ENCODE measurements at places on chromosomes 4 and X.

DNA sequence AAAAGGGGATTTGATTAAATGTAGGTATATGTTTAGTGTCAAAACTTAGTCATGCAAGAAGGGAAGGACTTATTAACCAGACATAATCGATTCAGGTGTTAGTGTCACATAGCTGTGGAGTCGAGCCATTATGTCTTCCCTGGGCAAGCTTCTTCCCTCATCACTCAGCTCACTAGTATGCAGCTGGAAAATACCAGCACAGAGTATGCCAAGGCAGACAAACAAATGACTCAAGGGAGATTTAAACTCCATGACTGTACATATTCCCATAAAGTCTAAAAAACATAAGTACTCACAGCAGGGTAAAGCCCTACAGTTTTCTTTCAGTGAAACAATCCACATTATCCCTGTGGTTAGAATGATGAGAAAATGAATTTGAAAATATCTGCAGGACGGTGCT, 304.5 kb downstream of the CBLL2 start:
- DNase-seq = peak; percentile 43

GRCh38 chr4:25487155-25487554, 110.1 kb downstream of the ANAPC4 start:
- no peak for DNase-seq

DNA sequence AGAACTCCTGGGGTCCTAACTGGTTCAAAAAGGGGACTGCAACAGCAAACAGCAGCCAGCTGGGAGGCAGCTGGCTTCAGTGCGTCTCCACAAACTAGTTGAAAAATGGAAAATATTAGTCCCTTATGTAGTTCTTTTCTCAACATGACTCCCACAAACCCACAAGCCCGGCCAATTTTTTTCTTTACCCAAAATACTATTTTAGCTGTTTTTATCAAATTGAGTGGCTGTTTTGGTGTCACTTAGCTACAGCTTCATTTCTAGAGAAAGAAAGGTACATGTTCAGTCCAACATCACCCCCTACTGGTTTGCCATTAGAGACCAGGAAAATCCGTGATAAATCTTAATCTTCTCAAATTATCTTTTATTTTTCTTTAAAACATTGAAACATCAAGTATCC, 97.2 kb downstream of the GUCY2F start:
- no peak for DNase-seq

DNA sequence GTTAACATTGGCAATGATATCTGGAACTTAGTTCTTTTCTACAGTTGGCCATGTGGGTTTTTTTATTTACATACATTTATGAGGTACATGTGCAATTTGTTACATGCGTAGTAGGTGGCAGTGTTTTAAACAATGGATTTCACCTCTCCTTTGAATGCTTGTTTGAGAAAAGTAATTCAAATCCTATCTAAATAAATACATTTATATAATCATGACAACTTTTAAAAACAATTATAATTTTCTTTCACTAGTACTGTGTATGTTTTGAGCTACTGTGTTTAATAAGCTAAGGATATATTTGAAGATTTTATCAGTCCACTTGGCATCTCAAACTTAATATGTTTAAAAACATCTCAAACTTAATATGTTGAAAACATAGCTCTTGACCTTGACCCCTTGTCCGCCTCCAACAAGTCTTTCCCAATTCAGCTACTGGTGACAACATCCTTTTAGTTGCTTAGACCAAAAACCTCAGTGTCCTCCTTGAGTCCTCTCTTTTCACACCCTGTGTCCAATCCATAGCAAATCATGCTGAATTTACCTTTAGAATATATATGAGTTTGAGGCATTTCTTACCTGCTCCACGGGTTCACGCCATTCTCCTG, 14.5 kb downstream of the GUCY1B1 start:
- DNase-seq = no peak

- no peak for DNase-seq
Measured at GRCh38 chr4:16897991-16898827, at the start of gene LDB2. Gene LDB2, minus strand, starts transcription at chr4:16898645.

DNA sequence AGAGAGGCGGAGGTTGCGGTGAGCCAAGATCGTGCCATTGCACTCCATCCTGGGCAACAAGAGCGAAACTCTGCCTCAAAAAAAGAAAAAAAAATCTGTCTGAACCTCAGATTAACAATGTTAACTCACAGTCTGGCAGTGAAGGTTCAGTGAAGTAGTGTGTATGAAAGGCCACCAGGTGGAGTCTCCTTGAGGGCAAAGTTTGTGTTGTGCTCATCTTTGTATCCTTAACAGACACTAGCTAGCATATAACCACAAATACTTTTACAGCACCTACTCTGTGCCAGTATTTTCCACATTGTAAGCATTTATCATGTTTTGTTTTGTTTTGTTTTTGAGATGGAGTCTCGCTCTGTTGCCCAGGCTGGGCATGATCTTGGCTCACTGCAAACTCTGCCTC, 46.0 kb upstream of the MGST2 start:
- DNase-seq = no peak

DNA sequence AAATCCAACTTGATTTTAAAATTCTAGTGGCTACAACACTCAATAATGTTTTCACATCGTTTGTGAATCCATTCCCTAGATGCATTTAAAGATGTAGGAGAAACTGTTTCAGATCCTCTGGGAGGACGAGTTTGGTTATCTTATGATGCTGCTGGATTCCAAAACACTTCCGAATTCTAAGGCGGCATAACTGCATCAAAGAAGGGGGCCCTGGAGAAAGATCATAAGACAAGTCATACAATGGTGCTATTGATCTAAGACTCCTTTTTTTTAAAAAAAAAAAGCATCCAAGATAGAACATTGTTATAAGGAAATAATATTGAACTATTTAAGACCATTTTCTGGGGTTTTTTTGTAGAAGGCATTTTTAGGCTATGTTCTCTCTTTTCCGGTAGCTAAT, 25.5 kb downstream of the ASB9 start:
- DNase-seq = no peak

- no peak for DNase-seq
Measured at GRCh38 chr4:100954046-100954445, 393.3 kb downstream of the PPP3CA start.

DNA sequence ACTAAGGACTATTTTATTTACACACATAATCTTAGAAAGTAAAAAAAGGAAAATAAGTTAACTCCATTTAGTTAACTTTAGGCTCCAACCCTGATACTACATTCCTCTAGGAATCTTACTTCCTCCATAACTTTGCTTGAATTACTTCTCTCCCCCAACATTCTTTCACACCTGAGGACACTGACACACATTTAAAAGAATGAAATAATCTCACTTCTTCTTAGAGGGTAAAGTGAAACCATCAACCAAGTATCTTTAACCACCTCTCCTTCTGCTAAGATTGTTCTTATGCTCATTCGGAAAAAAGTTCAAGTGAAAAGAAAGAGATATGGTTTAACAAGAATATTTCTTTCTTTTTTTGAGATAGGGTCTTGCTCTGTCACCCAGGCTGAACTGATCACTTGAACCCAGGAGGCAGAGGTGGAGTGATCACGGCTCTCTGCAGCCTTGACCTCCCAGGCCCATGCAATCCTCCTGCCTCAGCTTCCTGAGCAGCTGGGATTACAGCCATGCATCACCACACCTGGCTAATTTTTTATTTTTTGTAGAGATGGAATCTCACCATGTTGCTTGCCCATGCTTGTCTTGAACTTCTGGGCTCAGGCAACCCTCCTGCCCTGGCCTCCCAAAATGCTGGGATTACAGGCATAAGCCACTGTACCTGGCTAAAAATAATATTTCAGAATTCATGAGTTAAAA, 28.5 kb downstream of the SLC25A4 start:
- no peak for DNase-seq

DNA sequence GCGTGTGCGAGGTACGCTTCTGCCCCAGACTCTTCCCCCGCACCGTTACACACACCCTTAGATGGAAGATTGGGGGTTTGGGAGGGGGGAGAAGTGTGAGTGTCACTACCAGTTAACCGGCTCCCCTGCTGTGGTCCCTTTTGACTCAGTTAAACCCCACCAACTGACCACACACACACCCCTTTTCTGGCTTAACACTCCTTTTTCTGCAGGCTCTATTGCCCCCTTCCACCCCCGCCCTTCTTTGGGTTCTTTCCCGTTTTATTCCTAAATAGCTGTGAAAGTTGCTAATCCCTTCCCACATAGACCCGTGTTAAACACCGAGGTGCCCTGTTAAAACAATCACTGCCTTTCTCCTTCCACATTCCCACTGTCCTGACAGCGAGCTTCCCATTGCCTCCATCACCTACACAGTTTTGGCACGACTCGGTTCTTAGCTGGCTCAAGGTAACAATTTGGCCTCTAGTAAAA, 3.7 kb upstream of the NR3C2 start:
- DNase-seq = no peak

DNA sequence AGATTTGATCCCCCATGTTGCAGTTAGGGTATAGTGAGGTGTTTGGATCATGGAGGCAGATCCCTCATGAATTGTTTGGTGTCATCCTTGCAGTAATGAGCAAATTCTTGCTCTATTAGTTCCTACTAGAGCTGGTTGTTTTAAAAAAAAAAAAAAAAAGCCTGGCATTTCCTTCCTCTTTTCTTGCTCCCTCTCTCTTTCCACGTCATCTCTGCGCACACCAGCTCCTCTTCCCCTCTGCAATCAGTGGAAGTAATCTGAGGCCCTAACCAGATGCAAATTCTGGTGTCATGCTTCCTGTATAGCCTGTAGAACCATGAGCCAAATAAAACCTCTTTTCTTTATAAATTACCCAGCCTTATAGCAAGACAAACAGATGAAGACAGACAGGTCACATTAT, 24.5 kb downstream of the WDR17 start:
- DNase-seq = no peak

- no peak for DNase-seq
Measured at GRCh38 chrX:10932842-10933440, 178.2 kb upstream of the HCCS start.

GRCh38 chr4:183828125-183828524, 77.0 kb upstream of the STOX2 start:
- DNase-seq = no peak

DNA sequence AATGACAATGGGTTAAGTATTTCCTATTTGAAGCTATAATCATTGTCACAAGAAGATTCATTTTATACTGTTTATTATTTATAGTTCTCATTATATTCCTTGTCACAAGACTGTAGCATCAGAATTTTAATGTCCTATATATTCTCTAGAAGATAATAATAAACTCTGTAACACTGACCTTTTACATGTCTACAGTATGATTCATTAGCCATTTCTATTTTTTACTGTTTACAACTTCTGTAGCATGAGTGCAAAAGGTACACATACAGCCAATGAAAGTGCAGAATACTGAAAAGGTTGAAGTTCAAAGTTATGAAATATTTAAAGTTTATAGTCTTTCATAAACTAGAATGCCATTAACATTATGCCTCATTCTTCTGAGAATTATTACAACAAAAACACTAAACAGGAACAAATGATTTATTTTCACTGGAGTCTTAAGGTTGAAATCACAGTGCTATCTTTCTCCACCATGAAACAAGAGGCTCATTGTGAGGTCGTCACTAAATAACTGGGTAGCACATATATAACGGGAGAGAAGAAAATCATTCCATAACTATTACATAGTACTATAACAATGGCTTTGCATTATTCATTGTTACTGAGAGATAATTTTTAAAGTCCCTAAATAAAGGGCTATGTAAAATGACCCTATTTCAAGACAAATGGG, 4.9 kb downstream of the PRR32 start:
- DNase-seq = no peak

DNA sequence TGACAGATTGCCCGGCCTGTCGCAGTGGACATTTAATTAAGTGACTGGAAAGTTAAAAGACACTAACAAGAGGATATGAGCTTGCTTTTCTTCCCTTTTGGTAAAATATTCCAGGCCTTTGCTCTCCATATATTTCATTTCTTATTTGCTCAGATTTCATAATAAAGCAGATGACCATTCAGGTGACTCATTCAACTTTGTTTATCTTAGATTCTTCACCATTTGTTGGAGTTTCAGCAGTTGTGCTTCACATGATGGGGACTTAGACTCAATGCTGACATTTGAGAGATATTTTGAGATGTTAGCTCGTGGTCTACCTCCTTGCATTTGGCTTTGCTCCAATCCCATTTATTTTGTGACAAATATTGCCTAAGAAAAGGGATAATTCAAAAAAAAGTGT, 312.2 kb downstream of the ARHGAP24 start:
- peak; percentile 45 for DNase-seq

Measured in NCI-H226 (cell line).